Stimulated activated CD8-positive, alpha-beta memory T cell treated with anti-CD3 and anti-CD28 coated beads, Interleukin-4, amount 100 ng/mL, for 1 hour (primary cell): ENCODE measurements at places on chromosomes 2 and 18.

DNA sequence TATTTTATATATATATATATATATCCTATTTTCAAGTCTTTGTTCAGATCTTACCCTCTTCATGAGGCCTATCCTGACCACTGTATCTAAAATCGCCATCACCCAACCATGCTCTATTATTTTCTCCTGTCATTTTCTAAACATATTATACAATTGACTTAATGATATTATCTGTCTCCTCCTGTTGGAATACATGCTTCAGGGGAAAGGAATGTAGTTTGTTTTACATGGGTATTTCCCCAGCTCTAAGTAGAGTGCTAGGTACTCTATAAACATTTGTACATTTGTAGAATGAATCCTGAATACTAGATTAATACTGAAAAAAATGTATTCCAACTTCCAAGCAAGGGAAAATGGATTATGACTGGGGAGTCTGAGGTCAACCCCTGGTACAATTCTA, 26.2 kb downstream of the TTC21B start:
- no peak for DNase-seq

- no peak for DNase-seq
These were observed 24.0 kb downstream of the CFAP210 start for GRCh38 chr2:169670215-169670651.

GRCh38 chr2:71923887-71924533, 223.7 kb downstream of the CYP26B1 start:
- no peak for DNase-seq

- DNase-seq = no peak
These were observed 77.8 kb upstream of the SPOPL start for GRCh38 chr2:138423745-138424144.

DNA sequence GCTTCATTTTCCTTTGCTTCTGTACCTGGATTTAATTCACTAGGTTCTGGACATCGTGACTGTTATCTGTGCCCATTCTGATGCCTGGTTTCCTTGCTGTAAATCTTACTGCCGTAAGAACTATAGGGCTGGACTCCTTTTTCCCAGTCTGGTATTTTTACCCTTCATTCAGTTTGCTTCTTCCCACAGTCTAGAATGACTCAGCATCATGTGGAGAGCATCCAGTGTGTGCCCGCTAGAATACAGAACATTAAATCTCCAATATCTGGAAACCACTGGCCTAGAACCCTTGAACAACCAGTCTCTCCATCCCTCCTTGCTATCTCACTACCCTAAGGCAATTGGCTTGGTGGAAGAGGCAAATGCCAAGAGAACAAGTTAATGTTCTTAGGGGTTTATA, 1075.4 kb upstream of the ZEB2 start:
- DNase-seq = no peak

DNA sequence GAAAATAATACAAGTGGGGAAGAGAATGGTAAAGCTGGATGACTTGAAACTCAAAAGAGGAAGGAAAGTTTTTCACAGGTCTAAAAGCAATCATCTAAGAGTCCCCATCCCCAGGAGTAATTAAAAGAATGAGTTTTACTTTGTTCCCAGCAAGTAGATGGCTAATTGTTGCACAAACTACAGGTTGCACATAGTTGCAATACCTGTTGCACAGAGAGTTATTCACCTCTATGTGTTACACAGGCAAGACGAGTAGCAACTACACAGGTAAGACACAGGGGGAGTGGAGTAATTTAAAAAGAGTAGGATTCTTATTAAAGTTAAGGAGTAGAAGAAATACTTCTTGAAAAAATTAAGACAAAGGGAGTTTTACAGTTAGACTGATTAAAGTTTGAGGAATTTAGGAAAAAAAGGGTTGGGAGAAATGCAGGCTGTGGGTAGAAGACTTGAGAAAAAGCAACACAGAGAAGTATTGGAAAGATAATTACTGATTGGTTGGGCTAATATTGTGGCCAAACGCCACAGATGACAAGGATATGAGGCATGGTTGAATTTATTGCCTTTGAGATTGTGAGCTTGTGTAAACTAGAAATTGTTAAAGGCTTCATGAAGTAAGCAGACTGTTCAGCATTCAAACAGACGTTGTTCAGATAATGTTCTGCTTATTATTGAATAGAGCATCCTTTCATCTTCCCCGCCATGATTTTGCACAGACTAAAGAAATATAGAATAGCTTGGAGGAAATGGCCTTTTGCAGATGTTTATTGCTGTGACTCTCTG, 699.3 kb downstream of the NR4A2 start:
- DNase-seq = no peak

DNA sequence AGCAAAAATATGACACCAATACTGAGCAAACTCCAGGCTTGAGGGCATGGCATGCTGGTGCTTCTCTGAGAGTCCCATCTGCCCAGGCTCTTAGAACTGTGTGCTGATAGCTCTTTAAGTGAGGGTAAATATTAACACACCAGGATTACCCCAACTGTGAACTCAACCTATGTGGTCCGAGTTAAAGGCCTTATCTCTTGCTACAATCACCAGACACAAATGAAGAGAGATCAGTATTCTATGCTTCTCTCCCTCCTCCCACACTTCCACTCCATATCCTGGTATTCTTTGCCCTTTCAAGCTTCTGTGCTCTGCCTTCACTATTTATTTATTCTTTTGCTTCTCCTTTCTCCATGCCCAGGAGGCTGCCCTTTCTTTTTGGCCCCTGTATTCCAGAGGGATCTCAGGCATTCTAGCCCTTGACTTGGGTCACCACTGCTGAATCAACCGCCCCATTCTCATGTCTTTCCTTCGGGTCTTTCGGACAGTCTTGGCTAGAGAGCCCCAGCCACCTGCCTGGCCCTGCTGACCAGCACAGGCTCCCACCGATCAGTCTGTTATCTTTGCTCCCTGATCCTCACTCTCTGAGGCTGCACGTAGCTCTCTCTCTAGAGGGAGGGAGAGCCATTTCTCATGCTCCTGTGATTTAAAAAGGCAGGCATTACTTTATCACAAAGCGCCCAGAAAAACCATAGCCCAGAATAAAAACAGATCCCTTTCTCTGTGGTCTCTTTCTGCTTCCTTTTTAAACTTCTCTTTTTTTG, 17.2 kb upstream of the HK2 start:
- DNase-seq = no peak

DNA sequence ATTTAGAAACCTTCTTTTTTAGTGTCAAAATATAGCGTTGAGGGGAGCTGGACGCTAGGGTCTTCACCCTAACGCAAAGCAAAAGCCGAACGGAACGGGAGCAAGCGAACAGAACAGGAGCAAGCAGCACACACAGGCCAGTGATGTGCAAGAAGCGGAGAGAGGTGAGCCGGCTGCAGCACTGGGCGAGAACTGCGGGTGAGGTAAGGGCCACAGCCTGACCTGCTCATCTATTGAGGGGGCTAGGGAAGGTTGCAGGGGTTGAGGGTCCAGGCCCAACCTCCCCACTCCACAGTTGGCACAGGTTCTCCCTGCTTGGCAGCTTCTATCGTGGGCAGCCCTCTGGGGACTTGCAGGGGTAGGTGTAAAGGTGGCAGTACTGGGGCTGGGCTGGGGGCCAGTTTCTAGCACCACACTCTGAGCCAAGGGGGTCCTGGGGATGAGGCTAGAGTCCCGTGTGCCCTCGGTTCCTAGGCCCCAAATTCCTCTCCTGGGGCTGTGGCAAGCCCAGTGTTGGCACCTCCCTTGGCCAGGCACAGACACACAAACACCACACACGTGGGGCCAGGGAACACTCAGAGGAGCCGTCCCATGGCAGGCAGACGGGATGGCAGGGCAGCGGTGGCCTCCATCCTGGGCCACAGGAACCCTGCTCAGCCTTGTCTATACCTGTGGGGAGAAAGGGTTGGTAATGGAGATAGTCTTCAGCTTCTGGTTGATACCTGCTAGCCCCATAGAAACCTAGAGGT, 1.2 kb upstream of the ABCB6 start:
- DNase-seq = no peak

DNA sequence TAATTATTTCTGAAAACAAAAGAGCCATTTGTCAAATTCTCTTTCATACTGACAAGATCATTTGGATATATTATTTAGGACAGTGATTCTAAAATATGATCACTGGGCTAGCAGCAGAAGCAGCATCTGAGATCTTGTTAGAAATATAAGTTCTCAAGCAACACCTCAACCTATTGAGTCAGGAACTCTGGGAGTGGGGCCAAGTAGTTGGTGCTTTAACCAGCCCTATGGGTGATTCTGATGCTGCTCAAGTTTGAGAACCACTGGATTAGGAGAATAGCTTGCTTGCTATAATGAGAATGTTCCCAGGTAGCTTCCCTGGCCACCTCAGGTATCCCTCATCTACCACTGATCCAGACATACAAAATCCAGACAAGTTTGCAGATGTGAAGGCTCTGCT, 466.9 kb upstream of the CELF4 start:
- no peak for DNase-seq

GRCh38 chr18:34838669-34839068, 128.6 kb downstream of the DTNA start:
- no peak for DNase-seq

- DNase-seq = no peak
These were observed 36.5 kb upstream of the ARMC9 start for GRCh38 chr2:231161877-231162329.

GRCh38 chr18:73249030-73249429, 381.2 kb upstream of the NETO1 start:
- no peak for DNase-seq

DNA sequence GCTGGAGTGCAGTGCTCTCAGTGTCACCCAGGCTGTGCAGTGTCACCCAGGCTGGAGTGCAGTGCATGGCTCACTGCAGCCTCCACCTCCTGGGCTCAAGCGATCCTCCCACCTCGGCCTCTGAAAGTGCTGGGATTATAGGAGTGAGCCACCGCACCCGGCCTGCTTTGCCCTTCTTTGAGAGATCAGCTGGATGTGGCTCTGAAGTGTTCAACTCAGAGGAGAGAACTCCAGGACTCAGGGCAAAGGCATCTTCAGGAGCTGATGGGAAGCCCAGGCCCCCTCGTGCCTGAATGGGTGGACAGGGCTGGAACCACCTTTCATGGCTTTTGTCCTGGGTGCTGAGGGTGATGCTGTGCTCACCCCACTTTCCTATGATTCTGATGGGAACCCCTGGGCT, 52.0 kb upstream of the HAAO start:
- no peak for DNase-seq

DNA sequence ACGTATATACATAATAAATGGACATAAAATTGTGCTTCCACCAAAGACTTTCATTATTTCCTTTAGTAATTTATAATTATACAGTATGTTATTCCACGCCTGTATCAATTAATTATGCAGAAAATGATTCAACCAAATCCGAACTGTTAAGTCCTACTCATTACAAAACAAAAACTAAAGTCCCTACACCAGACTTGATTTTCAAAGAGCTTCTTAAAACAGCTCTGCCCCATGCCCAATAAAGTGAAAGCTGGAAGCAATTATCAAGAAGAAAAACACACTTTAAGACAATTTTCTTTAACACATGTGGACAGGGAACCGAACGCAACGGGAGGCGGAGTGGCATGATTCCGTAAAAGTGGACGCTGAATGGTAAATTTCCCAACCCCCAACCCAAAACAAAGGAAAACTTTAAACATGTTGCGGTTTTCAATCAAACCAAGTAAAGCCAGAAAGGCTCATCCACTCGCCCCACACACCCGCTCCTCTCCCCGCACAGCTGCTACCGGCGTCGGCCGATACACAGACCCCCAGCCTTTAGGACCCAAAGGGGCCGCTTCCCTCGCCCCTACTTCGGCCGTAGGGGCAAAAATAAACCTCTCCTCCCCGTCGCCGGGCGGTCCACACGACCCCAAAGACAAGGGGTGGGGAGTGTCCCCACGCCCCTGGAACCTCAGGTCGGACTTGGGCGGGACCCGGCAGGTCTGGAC, 705 bp downstream of the YES1 start:
- DNase-seq = no peak

DNA sequence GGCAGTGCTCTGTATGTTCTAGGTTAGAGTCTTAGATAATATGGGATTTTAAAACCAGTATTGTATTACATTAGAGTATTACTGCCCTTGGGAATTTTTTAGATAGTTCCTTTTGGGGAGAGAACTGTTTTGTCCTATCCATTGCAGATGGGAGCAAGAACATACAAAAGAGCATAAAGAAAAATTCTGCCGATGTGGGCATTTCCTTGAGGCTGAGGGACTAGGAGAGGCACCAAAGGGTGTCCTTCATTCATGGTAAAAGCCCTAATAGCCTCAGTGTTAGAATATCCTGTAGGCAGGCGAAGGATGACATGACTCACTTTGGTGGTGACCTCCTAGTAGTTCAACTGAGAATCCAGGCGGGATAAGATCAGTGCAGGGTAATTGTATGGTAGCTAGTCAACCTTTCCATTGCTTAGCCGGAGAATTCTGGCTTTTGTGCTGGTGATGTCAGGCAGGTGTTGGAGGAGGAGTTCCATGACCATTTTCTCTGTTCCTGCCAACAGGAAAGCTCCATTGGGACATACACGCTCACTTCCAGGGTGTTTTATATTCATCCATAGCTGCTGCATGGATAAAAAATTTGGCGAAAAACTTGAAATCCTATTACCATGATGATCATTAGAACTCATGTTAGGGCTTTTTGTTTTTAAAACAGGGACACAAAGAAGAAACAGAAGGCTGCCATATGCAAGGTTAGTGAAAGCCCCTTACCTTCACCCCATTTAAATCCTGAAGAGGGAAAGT, 28.1 kb downstream of the EPAS1 start:
- no peak for DNase-seq
